ENCODE measurements at places on chromosomes 3 and 15.
A peak's percentile ranks its signal among the peaks of the same experiment; 100 is the strongest.

DNA sequence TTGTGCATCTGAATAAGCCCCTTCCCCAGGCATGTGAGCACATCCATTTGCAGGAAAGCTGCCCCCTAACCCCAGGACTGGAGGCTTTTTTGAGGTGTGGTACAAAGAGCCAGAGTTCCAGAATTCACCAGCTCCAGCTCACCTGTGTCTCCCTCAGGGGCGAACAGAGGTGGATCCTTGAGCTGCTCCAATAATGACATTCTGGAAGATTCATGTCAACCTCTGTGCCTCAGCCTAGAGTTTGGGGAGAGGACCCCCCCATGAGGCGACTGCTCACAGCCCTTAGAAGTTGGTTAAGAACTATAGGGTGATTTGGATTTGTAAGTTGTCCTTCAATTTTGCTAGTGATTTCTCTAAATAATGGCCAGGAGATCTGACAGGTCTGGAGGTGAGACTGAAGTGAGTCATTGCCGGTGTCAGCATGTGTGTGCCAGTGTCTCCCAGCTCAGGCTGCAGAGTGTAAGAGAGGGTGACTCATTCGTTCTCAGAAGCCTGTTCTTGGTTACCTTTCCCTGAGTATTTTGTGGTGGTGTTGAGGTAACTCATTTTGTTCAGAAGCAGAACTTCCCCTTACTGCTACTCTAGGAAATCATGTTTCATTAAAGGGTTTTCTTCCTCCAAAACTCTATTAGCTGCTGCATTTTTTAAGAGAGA lies 136.9 kb upstream of the TOPAZ1 start:
- no peak for DNase-seq

- DNase-seq = no peak
Observed at GRCh38 chr15:97849183-97849582, 111.3 kb upstream of the ARRDC4 start.

DNA sequence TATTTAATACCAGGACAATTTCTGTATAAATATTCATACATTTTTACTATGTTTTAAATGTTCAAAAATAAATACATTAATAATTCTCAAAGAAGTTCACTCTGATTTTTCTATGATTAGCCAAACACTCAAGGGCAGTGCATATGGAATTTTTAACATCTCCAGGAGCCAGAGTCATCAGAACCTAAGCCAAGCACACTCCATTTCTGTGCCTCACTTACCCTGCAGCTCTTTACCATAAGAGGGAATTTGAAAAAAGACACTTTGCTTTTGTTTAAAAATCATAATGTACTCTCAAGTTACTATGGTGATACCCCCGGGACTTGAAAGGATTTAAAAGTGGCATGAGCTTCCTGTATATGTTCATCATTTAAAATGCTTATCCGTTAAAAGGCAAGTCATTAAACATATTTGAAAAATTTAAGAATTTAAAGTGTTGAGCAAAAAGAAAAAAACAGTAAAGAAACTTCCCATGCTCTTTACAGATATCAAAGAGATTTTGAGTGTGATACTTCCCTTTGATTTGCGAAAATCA lies 747.4 kb upstream of the NECTIN3 start:
- DNase-seq = no peak

- no peak for DNase-seq
Observed at GRCh38 chr15:85417276-85417675, 36.9 kb downstream of the AKAP13 start.

GRCh38 chr3:142106548-142106947 lies 42.8 kb downstream of the TFDP2 start:
- no peak for DNase-seq

- no peak for DNase-seq
Observed at GRCh38 chr3:60571511-60571910, 679.7 kb downstream of the FHIT start.

GRCh38 chr3:158702815-158703481 lies 29.3 kb downstream of the RARRES1 start:
- DNase-seq = no peak

DNA sequence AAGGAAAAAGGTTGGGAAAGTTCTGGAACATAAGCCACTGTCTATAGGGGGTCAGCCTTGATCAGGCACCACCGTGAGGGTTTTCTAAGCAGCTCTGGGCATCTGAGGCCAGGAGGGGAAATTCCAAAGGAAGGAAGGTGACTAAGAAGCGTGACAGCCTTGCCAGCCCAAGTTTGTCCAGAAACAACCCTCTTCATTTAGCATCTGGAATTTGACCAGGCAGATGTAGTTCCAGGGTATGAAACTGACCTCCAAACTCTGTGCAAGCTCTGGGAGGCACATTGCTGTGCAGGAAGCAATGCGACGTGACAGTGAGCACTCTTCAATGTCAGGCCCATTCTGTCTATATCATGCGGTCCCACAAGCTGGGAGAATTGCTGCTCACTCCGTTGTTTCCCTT lies 85.4 kb upstream of the TPM1 start:
- no peak for DNase-seq

DNA sequence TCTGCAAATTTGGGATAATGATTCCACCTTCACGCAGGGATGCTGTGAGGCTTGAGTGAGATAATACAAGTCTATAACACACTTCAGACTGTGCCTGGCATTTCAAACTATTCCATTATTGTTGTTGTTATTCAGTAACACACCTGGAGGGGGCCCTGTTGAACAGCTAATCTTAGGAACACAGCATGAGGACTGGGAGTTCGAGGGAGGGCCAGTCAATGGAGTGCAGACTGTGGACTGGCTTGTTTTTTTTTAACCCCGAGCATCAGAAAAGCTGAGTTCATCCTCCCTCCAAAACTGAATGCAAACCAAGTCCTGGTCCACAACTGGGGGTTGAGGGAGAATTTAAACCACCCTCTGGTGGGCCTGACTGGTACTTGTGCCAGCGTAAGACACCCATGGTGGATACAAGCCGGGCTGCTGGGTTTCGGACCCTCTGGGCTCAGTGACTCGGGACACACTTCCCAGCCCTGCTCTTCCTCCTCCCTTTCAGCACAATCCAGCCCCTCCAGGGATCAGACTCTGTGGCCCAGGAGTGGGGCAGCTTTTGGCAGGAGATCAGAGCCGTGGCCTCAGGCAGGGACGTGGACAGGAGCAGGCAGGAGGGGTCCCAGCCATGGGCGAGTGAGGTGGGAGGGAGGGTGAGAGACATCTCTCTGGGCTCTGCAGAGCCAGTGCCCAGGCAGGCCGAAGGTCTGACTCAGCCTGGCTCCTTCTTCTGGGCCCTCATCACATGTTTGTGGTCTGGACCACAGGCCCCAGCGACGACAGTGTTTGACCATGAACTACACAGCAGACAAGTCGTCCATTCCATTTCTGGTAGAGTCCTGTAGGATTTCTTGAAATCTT lies 36.3 kb upstream of the MEX3B start:
- no peak for DNase-seq

DNA sequence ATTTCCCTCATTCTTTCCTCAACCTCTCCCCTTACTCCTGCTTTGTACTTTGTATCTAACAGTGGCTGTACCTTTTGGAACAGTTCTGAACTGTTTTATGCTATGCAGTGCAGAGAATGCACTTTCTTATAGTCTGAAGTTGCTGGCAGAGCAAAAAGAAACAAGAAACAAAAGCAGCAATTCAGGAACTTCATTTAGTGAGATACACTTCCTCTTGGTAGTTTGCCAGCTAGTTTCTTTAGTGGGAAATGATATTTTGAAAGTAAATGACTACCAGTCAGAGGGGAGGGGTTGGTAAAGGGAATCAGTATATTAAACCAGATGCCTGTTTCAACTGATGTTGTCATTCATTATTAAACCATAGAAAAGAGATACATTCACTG lies 55.0 kb upstream of the CHD2 start:
- peak; percentile 83 for DNase-seq

DNA sequence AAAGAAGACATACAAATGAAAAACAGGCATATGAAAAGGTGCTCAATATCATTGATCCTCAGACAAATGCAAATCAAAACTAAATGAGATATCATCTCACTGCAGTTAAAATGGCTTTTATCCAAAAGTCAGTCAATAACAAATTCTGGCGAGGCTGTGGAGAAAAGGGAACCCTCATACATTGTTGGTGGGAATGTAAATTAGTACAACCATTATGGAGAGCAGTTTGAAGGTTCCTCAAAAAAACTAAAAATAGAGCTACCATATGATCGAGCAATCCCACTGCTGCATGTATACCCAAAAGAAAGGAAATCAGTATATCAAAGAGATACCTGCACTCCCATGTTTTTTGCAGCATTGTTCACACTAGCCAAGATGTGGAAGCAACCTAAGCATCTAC lies 165.8 kb downstream of the PLCL2 start:
- peak; percentile 45 for DNase-seq

DNA sequence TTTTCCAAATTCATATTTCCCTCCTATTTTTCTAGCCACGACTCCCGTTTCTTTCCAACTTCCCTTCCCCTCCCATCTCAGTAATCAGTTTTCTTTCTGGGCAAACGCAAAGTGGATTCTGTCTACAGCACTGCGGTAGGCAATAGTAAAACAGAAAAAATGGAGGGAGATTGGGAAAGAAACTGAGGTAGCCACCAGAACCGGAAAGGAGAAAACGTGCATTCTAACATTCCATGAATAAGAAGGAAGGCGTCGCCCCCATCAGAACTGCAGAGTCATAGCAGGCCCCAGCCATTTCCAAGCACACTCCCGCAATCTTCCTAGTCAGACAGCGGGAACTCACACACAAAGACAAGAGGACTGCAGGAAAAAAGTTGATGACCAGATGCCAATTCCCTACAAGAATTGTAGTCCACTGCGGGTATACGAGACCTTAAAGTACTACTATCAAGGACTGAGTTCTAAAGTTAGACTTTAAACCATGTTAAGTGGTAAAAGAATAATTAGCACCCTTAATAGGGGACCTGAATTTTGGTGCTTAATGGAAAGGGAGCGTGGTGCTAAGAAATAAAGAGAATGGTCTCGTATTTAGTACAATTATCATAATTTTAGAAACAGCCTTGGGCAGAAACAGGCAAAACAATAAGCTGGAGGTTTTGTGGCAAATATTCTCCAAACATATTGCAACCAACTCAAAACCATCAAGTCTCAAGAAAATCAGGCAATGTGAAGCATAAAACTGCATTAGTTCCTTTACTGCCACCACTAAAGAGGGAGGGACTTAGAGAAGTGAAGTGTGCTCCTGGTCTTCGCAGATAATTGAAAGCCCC lies 1.4 kb downstream of the PFN2 start:
- DNase-seq = peak; percentile 1

DNA sequence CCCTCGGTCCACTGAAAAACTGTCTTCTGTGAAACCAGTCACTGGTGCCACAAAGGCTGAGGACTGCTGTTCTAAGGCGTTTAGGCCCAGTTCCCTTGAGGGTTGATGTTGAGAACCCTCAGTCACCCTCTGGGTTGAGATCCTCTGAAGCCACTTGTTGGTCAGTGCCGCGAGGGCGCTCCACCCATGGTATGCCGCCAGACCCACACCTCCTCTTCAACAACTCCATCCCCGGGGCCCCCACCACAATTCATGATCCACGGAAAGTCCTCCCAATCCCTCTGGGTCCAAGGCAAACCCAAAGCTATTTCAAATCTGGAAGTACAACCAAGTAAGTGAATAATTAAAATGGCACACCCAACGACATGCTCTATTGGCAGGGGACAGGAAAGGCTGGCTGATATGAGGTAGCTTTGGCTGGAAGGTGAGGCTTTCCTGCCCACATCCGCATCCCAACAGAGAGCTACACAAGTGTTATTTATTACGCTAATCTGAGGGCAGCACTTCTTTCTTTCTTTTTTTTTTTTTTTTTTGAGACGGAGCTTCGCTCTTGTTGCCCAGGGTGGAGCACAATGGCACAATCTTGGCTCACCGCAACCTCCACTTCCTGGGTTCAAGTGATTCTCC lies 58.1 kb downstream of the XXYLT1 start:
- DNase-seq = no peak

DNA sequence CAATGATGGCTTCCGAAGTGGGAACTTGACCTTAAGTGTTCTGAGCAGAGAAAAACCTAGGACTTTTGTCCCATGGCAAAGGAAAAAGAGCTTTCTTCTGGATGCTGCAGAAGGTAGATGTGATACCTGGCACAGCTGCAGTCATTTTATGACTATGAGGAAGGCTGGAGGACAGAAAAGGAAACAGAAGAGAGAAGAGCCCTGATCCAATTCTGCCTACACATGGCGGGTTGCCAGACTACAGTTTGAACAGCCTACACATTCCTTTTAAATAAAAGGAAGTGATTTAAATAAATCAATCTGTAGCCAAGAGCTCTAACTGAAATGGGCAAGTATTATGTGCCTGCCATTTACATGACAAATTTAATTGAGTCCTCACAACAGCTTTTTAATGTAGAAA lies 43.6 kb upstream of the CHRNB4 start:
- peak; percentile 70 for DNase-seq

DNA sequence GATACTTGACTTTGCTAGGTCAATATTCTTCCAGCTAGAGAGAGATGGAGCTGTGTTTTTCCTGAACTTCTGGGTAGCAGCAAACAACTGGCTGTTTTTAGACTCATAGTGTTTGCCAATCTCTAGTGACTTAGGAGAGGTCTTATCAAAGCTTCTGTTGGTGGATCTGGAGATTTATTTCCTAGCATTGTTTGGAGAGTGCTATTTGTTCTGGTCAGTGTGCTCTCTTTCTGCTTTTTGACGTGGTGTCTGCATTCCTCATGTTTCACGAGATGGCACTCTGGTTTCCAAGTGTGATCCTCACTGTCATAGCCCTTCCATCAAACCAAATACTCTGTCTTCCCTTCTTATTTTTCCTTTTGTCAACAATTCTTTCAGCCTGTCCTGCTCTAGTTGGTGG lies 88.6 kb upstream of the DAZL start:
- DNase-seq = no peak

DNA sequence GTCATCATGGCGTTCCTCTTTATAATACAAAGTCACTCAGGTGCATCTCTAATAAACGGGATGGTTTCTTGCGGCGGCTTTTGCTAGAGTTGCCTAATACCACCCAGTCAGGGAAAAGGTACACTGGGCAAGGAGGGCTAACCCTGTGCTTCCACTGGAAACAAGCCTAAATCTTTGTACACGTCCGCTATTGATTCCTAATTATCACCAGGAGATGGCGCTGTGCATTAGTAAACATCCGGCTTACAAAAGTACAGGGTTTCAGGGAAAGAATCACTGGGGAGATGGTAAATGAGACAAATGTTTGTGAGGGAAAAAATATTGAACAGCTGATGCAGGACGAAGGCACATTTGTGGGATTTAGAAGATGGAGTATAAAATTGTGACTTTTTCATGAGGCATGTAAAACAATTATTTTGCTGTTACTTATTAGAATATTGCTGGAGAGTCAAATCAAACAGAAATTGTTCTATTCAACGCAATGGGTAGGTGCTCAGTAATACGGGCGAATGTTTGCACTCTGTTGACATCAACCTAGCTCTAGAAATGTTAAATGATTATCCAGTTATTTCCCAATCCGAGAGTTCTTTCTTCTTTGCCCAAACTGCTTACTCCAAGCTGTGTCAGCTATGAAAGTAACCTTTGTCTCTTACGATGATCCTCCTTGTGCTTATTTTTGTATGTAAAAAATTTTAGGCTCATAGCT lies 50.6 kb downstream of the GMNC start:
- peak; percentile 63 for DNase-seq

- peak; percentile 10 for DNase-seq
Observed at GRCh38 chr15:67413770-67414390, 107.1 kb upstream of the C15orf61 start.

GRCh38 chr3:109023656-109024254 lies 70.1 kb upstream of the GUCA1C start:
- DNase-seq = peak; percentile 40

Data from inflammatory macrophage (primary cell).